ENCODE measurements at places on chromosomes 6 and 20.

- DNase-seq, result no peak
Measured at GRCh38 chr6:20172842-20173456, 39.3 kb downstream of the MBOAT1 start.

DNA sequence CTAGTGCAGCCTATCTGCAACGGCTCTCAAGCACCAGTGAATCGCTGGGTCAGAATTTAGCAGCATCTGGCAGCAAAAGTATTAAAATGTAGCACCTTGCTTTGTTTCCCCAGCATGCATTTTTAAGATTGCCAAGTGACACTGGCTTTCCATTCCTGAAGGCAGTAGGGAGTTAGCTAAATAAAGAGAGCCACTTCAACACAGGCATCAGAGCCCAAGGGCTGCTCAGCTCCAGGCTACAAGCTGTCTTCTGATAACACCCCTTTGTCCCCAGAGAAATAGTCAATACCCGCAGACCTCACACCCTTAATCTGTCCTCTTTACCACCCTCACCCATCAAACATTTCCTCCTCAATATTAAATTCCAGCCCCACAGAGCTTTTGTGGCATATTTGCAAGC is 19.7 kb upstream of the MDFI start:
- no peak for DNase-seq

GRCh38 chr20:48275286-48276020 is 490.2 kb upstream of the SULF2 start:
- DNase-seq, result no peak

GRCh38 chr6:64811119-64811518 is 895.9 kb downstream of the EYS start:
- DNase-seq, result no peak

DNA sequence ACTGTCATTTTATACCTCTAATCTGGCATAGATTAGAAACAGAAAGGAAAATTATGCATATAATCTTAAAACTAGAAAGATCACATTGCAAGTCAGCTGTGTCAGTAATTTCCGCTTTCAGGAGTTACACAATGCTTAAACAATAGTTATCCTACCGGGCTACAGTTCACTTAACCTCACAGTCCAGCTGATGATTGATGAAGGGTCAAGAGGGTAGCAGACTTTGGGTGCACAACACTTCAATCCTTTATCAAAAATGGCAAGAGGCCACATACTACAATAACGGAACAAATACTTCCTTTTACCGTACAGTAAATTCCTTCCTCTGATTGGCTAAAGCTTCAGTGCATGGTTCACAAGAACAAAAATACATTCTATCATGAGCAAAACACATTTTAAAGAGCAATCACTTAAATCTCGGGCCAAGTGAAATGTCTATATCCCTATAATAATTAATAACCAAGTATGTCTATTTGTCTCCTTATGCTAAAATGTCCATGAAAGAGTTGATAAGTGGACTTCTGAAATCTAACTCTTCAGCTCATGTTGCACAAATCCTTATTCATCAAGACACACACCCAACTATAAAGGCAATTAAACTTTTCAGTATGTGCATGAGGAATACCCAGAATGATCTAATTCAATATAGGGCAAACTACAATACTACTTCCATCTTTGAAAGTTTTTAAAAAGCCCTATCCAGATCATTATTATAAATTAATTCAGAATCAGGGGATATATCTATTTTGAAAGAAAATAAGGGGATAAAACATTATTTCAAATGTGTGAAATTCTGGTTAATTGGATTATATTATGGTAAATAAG is 76.8 kb downstream of the HIVEP2 start:
- no peak for DNase-seq
